ENCODE measurements at places on chromosomes 7 and 10.

DNA sequence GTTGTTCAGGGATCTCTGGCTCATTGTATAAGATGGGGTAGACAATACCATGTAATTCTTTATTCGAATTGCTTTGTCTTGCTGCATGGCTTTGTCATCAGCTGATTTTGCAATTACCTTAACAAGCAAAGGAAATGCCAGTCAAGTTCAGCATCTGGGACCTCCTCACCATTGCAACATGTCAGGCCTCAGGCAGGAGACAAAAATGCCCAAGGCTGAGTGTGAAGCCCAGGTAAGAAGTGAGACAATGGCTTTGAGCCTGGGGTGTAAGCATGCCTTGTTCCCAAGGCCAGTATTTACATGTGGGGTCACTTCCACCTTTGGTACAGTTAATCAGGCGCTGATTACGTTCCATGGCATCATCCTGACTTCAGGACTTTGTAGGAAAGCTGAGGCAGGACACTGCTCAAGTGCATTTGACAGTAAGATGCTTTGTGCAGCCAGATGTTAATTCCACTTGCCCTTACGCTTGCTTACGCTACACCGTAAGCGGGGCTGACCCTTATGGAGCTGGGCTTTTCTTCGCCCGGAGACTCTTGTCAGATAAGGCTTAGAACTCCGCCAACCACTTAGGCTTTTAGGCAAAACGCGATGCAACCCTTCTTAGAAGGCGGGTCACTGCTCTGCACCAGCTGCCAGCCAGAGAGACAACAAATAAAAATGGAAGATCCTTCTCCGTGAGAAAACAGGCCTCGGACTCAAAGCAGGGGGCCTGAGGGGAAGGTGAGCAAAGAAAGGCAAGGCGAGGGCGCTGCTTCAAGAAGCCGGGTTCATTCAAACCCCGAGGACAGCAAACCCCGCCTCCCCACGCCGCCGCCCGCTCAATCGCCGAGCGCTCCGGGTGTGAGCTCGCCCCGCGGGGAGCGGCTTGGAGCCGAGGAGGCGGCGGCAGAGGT is 1.3 kb upstream of the SP4 start:
- no peak for DNase-seq

- no peak for DNase-seq
These were observed 8.4 kb downstream of the RALA start for GRCh38 chr7:39631736-39632308.

DNA sequence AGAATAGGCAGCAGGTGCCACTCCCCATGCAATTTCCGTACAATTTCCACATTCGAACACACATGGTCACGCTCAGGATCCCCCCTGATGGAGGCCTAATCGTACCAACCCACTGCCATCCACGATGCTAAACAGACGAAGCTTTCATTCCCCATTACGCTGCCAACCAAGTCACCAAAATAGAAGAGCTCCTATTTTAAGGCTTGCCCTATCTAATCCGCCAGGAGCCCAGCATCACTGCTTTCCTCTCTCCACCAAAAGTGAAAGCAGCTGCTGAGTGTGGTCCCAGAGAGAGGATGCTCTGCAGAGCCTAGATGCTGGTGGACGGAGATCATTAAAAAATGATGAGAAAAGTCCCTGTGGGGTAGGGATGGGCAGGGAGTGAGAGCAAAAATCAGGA is 43.3 kb downstream of the HSPA12A start:
- no peak for DNase-seq

DNA sequence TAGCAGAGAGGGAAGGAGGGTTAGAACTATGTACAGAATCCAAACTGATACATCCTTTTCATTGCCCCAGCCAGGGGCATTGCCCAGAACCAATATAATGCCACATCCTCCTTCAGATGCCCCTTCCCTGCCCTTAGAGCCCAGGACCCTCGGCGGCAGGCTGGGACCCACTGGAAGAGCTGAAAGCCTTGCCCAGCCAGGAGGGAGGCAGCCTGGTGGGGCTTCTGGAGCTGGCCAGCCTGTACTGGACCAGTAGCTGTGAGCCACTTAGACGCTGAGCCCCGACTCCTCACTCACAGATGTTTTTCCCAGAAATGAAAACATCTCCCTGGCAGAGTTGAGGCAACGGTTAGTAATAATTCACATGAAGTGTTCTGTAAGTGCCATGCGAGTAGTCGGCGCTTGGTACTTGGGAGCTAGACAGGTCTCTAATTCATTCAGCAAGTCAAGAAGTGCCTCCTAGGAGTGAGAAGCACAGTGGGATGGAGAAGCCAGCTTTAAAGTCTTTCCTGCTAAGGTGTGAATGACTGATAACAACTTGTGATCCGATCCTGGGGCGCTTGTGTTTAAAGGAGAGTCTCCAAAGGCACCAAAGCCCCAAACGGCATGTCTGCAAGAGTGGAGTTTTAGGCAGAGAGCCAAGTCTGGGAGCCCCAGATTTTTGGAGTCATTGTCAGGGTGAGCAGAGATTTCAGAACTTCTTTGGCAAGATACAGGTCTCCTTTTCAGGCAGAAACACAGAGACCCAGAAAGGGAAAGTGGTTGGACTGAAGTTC is 9.8 kb downstream of the VSIR start:
- no peak for DNase-seq

- DNase-seq = no peak
These were observed 124.5 kb upstream of the GDF10 start for GRCh38 chr10:47175181-47176123.

- DNase-seq = no peak
These were observed 167.6 kb upstream of the INSYN2A start for GRCh38 chr10:127364034-127364433.

DNA sequence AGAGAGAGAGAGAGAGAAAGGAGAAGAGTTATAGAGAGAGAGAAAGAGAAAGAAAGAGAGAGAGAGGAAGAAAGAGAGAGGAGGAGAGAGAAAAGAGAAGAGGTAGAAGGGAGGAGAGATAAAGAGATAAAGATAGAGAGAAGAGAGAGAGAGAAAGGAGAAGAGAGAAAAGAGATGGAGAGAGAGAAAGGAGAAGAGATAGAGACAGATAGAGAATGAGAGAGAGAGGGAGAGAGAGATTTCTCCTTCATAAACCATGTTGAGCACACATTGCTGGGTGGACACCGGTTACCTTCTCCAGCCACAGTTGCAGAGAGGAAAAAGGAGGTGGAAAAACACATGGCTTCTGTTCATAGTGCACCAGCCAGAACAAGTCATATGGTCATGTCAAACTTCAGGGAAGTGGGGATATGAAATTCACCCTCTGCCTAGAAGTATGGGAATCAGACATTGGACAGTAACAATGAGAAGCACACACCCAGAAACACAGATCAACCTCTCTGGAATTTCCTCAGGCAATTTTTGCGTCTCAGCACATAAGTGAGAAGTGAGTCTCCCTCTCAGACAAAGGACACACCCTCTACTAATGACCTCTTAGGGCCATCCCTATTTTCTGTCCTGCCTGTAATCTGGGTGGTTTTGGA is 172.5 kb upstream of the SVIL start:
- DNase-seq = no peak

DNA sequence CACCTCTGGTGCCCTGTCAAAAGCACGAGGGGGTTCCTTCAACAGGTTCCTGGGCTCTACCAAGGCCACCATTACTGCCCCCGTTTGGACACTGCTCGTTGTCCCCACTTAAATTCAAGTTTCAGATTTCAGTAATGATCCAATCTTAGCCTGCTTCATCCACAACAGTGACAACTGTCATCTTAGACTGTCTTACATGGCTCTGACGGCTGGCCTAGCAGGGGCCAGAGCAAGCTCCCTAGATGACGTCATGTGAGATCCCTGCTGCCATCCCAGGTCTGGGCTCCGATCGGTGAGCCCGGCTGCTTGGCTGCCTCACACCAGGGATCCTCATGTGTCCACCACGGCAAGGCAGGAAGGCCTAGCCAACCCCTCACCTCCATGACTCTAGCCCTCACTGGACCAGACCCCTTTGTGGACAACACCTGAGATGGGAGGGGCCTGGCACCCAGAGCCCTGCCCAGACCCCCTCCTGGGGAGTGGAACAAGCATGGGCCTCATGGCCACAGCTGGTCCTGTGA is 82.5 kb downstream of the FAM53B start:
- DNase-seq = no peak

DNA sequence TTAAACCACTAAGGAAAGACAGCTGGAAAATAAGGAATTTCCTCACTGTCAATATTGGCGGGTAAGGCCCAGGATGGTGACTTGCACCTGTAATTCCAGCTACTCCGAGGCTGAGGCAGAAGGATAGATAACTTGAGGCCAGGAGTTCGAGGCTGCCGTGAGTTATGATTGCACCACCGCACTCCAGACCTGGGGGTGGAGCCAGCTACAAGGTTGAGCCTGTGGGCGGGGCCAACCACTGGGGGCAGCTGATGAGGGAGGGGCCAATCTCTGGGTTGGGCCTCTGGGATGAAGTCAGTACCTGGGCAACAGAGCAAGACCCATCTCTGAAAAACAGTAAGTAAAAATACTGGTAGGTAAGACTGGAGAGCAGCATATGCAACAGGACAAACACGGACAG is 80.1 kb upstream of the ADO start:
- no peak for DNase-seq

- no peak for DNase-seq
These were observed 125.8 kb downstream of the MAD1L1 start for GRCh38 chr7:2106924-2107323.

DNA sequence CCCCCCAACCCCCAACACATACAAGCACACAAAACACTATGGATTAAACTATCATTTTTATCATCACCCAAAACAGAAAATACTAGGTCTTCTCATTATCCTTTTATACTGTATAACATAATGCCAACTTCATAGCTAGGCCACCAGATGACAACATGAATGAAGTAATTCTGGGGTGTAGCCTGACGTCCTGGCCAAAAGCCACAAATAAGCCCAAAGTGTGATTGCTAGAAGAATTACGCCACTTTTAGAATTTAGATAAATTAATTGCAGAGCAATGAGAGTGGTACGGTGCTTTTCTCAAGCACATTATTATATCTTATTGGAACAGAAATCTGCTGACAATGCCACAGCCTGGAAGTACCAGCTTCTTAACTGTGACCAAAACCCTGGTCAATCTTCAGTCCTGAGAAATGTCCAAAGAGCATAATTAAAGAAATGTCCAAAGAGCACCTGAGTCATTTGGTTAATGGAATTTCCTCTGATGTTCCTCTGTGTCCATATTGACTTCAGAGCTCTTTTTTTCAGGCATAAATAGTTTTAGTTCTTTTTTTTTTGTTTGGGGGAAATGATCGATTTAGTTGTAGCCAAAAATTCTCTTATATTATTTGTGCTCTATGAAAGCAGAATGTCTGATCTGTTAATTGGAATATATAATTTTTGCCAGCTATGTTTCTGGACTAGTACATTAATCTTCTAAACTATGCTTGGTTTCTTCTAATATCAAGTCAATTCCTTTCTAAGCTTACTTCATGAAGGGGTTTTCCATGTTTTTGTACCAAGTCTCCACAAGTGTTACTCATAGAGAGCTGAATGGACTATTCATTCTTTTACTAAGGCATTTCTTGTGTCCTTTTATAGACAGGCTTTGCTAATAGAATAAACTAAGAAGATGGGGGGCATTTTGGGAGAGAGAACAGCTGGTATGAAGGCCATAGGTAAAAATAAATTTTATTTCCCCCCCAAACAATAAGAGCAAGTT is 233.4 kb upstream of the SLC26A5 start:
- DNase-seq = no peak

GRCh38 chr10:821322-821721 is 110.2 kb downstream of the LARP4B start:
- DNase-seq = no peak

GRCh38 chr10:62842983-62843382 is 26.8 kb upstream of the EGR2 start:
- no peak for DNase-seq

- DNase-seq = no peak
These were observed 32.1 kb downstream of the ADCYAP1R1 start for GRCh38 chr7:31084226-31084625.

- no peak for DNase-seq
These were observed 22.4 kb upstream of the PPA1 start for GRCh38 chr10:70255329-70256299.

DNA sequence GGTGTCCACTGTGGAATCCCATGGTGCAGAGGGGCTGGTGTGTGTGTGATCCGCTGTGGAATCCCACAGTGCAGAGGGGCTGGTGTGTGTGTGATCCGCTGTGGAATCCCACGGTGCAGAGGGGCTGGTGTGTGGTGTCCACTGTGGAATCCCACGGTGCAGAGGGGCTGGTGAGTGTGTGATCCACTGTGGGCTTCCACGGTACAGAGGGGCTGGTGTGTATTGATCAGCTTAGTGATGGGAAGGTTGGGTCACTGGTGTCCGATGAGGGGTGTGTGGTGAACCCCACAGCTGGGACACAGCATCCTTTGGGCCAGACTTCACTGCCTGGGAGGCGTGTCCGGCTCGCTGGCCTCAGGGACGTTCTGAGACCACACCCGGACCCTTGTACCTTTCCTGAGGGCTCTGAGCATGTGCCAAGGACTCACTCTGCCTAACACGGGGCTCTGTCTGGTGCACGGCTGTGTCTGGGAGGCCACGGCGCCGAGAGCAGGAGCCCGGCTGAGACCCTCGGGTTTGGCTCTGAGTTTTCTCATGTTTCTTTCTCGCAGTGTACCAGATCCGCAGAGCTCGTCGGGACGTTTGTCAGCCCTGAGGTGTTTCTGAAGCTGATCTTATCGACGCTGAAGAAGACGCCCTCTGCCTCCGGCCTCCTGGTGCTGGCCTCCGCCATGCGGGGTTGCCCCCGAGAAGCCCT is 29.3 kb upstream of the PRKAR1B start:
- no peak for DNase-seq

DNA sequence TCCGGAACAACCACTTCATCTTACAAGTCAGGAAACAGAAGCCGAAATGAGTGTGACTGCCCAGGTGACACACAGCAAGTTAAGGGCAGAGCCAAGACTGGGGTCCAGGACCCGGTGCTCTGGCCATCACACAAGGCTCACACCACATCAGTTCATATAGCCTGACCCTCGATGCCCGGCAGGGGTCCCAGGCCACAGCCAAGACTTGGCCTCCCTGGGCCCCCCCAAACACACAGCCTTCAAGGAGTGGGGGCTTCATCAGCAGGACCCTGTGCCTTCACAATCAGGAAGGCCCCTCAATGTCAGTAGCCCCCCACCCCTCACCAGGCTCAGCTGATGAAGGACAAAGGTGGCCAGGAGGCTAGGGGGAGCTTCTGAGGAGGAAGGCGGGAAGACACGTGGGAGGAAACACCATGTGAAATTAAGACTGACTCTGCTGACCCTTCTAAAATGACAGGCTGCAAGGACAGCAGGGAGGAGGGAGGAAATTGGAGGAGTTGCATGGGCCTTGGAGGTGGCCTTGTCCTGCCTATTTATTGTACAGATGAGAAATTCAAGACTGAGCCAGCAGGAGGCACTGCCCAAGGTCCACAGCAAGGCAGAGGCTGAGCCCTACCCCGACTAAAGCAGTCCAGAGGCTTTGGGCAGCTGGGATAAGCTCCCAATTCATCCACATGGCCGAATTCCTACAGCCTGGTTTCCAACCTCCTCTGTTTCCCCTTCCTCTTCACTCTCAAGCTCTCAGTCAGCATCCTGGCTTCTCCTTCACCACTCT is 216.1 kb upstream of the ZMIZ1 start:
- DNase-seq = no peak

DNA sequence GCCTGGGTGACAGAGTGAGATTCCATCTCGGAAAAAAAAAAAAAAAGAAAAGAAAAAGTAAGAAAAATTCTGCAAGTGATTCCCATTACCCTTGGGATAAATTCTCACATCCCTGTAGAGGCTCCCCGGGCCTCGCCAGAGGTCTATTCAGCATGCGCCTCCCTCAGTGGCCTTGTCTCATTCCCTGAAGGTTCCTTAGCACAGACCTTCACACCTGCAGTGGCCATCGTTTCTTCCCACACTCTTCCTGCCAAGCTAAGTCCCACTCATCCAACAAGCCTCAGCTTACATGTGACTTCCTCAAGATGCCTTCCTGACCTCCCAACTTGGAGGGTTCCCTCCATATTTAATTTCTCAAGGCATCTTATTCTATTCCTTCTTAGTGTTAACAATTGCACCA is 20.9 kb upstream of the BAG3 start:
- DNase-seq = no peak
